ENCODE measurements at places on chromosomes 7 and 10.

DNA sequence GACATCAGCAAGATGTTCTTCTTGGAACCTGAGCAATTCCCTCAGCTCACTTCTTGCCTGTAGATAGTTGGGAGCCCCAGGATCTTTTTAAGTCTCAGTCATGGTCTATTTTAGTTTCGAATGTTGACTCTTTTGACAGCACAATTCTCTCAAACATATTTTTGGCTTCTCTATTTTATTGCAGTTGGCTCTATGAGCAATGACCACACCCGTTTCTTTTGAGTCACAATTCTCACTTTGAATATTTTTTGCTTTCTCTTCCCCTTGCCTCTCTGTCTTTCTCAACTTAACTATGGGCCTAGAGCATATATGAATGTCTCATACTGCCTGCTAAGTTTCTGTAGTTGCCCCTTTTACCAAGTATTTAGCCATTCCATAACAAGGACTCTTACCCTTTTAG is 222.8 kb downstream of the PTN start:
- no peak for DNase-seq

DNA sequence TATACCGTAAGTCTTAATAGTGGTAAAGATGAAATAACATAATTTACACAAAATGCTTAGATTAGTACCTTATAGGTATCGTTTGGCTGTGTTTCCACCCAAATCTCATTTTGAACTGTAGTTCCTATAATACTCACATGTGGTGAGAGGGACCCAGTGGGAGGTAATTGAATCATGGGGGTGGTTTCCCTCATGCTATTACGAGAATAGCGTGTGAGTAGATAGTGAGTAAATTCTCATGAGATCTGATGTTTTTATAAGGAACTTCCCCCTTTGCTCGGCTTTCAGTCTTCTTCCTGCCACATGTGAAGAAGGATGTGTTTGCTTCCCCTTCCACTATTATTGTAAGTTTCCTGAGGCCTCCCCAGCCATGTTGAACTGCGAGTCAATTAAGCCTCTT is 426.3 kb upstream of the POT1 start:
- DNase-seq: no peak

GRCh38 chr10:14240253-14241189 is 90.2 kb downstream of the FRMD4A start:
- peak; percentile 67 for DNase-seq

DNA sequence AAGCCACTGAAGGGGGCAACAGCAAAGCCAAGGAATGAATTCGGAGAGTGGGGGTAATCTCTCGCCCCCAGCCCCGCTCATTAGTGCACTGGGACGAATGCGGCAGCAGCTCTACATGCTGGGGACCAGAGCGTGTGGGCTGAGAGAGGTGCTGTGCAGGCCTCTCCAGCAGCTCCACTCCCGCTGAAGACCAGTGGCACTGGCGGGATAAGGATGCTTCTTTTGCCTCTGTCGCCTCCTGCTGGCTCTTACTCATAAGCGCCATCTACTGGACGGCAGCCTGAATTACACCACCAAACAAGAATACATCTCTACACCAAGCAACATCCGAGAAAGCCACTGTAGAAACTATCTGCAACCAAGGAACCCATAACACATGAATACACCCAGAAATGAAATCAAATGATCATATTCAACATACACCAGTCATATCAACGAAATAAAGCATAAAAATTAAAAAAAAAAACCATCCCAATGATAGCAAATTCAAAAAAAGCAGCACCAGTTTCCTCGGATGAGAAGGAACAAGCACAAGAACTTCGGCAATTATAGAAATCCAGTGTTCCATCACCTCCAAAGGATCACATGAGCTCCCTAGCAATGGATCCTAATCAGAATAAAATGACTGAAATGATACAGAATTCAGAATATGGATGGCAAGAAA is 79.0 kb upstream of the TMEM168 start:
- no peak for DNase-seq

DNA sequence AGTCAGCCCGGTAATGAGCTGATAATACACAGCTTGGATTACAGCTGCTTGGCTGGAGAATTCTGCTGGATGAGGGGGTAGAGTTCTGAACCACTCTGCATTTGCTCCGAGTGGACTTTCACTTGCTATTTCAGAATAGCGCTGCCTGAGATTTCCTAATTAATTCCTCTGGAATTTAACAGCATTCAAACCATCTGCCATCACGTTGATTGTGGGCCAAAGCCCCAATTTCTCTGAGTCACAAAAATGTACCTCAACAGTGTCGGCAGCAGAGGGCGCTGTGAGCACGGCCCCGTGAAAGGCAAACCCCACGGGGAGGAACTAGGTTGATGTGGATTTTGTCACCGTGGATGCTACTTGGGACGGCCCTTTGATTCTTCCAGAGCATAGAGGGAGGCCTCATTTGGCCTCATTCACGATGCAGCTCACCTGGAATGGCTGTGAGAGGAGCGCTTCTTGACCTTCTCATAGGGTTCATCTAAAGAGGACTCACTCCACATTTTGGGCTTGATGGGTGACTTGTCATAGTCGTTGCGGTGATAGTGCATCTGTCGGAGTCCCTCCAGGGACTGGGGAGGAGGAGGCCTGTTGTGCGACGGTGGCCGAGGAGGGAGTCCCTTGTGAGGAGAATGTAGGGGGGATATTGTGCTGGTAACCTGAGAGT is 73.3 kb downstream of the PRPF18 start:
- DNase-seq: peak; percentile 78

DNA sequence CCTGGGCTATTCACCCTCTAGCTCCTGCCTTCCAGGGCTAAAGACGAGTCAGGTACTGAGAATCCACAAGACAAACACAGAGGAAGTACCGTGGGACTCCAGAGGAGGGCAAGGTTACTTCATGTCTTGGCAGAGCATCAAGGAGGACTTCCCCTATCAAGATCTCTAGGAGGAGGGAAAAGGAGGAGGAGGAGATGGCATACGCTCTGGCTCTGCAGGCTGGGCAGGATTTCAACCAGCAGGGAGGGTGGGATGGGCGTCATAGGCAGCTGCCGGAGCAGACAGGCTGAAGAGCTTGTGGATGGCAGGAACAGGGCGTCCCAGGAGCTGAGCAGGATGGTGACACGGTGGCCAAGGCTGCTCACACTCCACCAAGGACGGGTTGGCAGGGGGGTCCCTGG is 21.3 kb downstream of the MDH2 start:
- no peak for DNase-seq

DNA sequence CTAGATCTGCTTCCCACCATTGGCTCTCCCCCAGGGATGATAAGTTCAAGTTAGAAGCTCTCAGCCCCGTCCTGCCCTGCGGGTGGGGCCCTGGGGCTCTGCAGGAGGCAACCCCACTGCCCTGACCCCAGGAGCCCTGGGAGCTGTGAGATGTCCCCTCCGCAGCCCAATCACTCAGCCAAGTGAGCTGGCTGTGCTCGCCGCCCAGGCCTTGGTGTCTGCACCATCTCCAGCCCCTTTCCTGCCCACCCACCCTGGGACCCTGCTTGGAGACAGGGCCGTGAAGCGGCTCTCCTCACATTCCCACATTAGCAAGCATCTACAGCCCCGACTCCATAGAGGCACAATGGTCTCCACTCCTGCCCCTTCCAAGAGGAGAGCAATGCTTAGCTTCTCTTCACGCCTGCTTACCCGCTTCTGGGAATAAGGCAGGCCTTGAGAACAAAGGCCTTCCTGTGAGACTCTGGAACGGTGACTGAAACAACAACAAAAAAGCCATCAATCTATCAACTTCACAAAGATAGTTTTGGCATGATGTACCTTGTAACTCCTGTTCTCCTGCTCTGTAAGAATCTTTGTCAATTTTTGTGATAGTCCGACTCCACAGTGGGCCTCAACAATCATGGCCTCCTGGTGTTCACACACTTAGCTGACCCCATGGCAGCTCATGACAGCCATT is 67.7 kb downstream of the FOXL3 start:
- DNase-seq: no peak

- DNase-seq: no peak
Measured at GRCh38 chr7:69847921-69848612, 249.8 kb downstream of the AUTS2 start.

GRCh38 chr7:40199076-40199802 is 64.4 kb downstream of the SUGCT start:
- no peak for DNase-seq

GRCh38 chr10:86536294-86536861 is 14.8 kb upstream of the WAPL start:
- DNase-seq: peak; percentile 68

- no peak for DNase-seq
Measured at GRCh38 chr7:130875265-130875741, 141.3 kb upstream of the KLF14 start.

DNA sequence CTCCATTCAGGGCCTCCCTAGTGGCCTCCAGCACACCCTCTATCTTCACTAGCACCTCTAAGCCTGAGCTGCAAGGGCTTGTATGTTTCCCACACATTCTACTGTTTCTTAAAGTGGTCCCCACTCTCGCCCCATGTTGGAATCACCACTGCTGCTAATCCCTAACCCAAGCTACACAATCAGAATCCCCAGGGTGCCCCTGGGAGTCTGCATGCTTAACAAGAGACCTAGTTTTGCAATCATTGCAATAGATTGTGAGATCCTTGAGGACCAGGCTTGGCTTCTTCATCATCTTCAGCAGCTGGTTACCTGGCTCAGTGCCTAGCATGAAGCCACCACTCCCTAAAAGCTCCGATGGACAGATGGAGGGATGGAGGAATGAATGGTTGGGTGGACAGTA is 113.9 kb downstream of the MYOF start:
- DNase-seq: no peak

- DNase-seq: peak; percentile 58
Measured at GRCh38 chr10:119541459-119542356, 811 bp downstream of the RGS10 start.

GRCh38 chr10:70296406-70296899 is 12.6 kb upstream of the NPFFR1 start:
- no peak for DNase-seq

GRCh38 chr7:39414224-39415035 is 151.8 kb upstream of the YAE1 start:
- DNase-seq: peak; percentile 80

- no peak for DNase-seq
Measured at GRCh38 chr10:44818701-44819127, 92.4 kb upstream of the TMEM72 start.

DNA sequence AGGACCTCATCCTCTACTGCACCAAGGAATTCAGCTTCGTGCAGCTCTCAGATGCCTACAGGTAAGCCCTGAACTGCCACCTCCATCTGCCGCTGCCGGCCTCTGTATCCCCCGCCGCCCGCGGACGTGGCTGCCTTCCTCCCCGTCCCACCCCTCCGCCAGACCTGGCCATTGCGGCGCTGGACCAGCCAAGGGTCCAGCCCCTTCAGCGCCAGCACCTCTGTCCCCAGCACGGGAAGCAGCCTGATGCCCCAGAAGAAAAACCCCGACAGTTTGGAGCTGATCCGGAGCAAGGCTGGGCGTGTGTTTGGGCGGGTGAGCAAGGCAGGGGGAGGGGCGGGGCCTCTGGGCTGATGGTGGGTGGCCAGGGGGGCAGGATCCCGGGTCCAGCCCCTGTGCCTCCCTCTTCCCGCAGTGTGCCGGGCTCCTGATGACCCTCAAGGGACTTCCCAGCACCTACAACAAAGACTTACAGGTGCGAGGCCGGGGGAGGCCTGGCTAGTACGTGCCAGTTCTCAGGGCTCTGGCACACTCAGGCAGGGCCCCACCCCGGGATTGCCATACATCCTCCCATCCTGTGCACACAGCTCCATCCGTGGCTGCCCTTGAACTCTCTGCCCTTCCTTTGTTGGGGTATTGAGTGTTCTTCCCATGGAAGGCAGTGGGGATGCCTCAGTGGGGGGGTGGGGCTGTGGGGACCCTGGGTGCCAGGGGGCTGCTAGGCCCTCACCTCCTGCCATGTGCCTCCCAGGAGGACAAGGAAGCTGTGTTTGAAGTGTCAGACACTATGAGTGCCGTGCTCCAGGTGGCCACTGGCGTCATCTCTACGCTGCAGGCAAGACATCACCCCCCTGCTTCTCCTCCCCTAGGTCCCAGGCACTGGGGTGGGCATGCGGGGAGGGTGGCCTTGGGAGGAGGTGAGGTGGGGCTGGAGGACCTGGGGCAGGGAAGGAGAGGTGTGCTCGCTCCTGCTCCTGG is 13.5 kb downstream of the ASL start:
- DNase-seq: no peak

DNA sequence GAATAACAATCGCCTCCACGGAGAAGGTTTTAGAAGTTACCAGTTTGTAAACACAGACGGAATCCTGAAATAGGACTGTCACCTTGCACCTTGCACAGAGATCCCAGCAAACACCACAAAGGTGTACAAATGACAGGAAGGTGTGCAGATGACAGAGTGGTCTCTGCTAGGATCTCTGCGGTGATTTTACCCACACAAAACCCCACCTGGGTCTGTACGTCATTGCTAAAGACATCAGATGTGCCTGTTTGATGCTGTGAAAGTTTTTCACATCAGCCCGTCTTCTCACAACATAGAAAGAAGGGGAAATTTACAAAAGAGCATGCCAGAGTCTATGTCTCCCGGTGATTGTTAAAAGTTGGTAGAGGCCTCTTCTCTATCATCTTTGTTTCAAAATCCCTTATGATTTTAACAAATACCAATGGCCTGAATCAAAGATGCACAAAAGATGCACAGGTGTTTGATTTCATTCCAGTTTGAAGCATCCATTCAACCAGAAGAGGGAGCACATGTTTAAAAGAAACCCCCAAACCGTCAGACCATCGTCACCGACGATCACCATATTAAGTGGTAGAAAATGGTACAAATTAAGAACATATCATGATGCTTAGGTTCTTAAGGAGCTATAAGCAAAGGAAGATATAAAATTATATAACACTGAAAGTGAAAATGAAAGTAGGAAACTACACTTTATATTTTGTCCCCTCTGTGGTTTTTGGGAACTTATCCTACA is 576.5 kb downstream of the PTPRN2 start:
- DNase-seq: no peak

DNA sequence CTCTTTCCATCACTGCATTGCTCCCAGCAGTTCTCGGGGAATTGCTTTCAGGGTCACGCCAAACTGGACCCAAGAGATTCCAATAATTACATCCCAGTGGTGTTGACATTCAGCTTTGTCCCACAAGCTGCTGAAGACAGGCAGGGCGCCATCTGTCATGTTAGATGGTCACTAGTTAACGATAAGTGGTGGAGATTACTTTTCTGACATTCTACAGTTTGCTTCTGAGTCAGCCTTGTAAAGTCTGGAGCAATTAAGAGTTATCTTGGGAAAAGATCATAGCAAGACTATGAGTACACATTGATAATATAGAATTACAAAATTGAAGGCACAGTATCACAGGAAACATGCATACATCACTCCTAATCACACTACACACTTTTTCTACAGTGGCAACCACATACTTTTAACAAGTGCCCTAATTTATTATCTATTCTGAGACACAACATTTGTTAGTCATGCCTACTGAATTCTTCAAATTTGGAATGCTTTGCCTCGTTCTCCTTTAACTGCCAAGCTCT is 41.9 kb downstream of the SEMA3C start:
- peak; percentile 66 for DNase-seq

DNA sequence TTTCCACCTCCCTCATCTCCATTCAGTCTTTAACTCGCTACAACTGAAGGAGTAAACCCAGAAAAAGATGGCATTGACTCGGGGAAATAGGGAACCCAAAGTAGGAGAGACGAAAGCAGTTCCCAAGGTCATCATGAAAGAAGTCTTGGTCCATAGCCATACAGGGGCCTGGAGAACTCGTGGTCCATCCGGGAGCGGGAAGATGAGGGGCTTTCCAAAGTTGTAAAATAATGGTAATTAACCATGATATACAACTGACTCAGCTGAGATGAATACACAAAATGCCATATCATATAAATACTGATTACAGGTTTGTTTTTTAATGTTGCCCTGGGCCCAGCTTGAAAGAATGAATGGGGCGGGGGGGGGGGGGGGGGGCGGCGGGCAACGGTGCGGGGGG is 32.3 kb downstream of the RBM17 start:
- no peak for DNase-seq

- DNase-seq: no peak
Measured at GRCh38 chr7:110871856-110872255, 219.1 kb upstream of the LRRN3 start.
